Gastroesophageal sphincter (tissue), 4 donors: ENCODE measurements at places on chromosomes 3 and 15.

DNA sequence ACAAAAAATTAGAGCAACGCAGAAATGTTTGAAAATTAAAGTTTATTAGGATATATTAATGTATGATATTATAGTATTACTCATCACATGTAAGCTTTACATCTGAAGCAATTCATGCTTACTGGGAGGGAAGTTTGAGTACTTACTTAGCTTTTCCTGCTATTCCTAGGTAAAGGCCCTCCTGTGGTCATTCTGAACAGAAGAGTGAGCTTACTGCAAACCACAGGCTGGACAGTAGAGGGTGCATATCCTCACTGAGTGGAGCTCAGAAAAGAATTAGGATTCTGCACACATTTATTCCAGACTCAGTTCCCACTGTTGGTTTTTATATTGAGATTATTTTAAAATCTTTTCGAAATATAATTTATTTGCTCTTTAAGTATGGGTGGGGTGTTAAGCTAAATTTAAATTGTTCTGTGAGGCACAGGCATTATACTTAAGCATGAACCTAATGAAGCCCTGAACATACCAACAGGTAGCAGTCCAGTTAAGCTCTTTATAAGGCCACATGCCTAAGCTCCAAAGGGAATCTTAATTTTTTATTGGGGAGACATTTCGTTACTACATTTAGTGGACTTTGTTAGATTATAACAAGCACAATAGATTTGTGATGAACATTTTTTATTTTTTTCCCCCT, 10.2 kb downstream of the MRPS22 start:
- no peak for ATAC-seq

GRCh38 chr15:47294765-47295259, 422.5 kb upstream of the SEMA6D start:
- ATAC-seq = no peak

- no peak for ATAC-seq
Measured at GRCh38 chr3:147736226-147736625, 327.1 kb downstream of the ZIC1 start.

GRCh38 chr3:13300546-13301285, 119.4 kb downstream of the NUP210 start:
- no peak for ATAC-seq

GRCh38 chr3:184022323-184022722, 4.6 kb upstream of the ABCC5 start:
- ATAC-seq = no peak

- no peak for ATAC-seq
Measured at GRCh38 chr3:27345959-27346865, 23.0 kb downstream of the NEK10 start.
